NCI-H1930 (cell line): ENCODE measurements at places on chromosomes 7 and 10.

- no peak for DNase-seq
Observed at GRCh38 chr7:91348711-91349110, 84.5 kb downstream of the FZD1 start.

DNA sequence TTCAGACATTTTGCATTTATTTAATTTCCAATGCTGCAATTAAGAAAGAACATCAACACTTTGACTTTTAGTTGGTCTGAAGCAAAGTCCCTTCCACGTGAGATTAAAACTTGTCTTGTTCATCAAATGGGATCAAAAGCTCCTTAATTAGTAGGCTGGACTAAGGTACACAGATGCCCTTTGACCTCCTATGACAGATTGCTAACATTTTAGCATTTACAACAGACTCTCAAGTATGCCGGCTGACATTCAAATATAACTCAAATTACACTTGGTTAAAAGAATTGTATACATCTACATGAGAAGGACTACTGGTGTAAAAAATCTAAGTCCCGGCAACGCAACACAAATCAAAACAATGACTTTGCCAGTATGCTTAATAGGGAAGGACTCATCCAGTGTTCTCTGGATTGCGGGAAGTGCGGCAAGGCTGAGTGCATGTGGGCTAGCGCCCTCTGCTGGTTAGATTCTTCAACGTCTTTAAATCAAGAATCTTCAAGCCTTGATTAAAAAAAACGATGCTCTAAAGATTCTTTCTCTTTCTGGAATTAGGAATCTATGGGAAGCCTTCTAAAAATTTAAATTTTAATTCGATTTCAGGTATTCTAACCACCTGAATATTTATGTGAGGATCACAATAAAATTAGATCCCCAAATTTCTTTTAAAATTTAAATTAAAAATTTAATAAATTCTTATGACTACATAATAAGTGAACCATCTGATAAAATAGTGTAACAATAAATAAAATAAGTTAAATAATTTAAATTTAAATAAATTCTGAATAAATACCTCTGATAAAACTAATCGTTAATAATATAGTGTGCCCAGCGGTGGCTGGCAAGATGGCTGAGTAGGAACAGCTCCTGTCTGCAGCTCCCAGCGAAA lies 444.7 kb downstream of the DGKB start:
- DNase-seq: peak; percentile 28

GRCh38 chr10:44986670-44987069 lies 8.1 kb upstream of the DEPP1 start:
- no peak for DNase-seq

DNA sequence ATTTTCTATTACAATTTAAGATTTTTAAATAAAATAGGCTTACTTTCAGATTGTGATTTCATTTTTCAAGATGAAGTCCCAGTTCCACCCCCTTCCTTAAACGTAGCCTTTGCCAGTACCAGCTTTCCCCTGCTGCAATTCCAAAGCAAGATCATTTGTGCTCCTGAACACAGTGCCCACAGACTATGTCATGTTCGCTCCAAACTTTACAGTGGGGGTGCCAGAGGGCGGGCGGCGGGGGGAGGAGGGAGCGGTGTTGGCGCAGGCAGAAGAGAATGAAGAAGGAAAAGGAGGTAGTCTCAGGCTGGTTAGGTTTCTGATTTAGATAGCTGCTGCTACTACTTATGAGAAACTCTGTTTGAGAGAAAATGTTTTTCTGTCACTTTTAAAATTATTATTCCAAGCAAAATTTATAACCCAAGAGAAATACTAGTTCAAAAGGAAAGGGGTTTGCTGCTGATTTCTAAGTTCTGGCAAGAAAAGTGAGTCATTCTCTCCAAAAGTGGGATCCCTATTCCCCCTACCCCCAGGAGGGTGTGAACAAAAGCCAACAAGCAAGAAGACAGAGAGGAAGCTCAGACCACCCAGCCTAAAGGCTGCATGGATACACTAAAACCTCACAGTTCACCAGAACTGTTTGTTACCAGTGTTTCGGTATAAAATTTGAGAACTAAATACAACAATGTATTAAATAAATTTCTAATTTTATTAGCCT lies 109.6 kb downstream of the SRPK2 start:
- no peak for DNase-seq

DNA sequence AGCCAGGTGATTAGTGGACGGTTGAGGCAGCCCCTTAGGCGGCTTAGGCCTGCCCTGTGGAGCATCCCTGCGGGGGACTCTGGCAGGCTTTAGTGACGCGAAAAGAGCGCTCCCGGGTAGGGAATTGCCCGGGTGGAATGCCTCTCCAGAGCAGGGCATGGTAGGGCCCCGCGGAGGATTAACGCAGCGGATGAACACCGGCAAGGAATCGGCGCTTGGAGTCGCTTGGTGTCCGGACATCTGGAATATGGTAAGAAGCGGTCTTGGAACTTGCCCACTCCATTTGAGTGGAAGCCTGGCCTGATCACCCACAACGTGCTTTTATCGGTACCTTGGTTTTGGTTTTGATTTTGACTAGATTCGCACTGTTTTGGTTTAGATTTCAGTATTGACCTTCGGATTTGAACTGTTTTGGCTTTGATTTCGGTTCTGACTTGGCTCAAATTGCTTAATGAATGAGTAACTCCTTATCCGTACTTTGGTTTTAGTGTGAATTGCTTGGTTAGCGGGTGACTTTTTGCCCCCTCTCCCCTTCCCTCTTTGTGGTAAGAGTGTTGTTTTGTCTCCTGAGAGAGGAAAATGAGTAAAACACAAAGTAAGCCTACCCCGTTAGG lies 24.2 kb upstream of the CHST3 start:
- no peak for DNase-seq

- no peak for DNase-seq
Observed at GRCh38 chr10:124688889-124689670, 55.1 kb downstream of the FAM53B start.

- DNase-seq: no peak
Observed at GRCh38 chr7:105188201-105188600, 174.2 kb downstream of the KMT2E start.

DNA sequence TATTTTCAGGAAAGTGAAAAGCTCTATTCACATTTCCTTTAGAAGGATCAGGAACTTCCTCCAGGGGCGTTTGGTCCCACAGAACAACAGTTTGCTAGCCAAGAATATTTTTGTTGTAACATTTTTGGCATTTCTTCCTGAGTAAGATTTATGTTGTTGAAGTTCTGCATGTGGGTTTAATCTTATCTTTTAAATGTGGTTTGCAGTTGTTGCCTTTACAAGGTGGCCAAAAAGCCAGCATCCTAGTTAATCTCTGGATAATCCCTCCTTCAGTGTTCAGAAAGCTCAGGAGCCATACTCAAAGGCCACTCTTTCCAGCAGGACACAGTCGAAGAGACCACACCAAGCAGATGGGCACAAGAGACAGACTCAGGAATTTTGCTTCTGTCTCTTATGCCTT lies 30.0 kb downstream of the SLC26A4 start:
- no peak for DNase-seq

DNA sequence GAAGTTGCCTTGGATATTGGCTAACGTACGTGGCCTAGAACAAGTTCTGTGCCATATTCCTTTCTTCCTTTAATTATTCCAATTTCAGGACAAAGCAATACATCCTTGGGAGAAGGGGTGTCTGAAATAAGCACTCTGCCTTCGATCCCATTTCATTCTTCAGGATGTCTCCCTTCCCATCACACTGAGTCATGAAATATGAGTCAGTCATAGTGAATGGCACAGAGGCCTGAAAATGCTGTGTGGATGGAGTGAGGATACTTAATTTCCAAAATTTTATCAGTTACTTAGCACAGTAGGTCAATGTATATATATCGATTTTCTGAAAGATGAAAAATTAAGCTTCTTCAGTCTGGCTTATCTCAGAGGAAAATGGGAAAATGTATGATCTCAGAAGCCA lies 19.5 kb downstream of the EVX1 start:
- DNase-seq: no peak

DNA sequence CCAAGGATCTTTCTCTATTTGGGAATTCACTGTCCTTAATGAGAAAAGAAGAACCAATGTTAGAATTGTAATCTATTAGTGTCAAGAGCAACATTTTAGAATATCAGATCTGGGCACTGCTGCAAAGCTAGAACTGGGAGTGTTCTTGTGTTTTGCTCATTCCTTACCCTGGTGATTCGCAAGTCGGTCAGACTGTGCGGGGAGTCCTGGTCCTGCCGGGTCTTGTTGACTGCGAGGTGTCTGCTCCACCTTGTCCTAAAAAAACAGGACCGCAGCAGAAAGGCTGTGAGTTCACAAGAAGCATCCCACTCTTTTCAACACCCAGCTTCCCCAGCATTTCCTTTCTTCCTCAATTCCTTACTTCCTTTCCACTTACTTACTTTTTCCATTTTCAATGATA lies 79.0 kb downstream of the GRB10 start:
- no peak for DNase-seq

DNA sequence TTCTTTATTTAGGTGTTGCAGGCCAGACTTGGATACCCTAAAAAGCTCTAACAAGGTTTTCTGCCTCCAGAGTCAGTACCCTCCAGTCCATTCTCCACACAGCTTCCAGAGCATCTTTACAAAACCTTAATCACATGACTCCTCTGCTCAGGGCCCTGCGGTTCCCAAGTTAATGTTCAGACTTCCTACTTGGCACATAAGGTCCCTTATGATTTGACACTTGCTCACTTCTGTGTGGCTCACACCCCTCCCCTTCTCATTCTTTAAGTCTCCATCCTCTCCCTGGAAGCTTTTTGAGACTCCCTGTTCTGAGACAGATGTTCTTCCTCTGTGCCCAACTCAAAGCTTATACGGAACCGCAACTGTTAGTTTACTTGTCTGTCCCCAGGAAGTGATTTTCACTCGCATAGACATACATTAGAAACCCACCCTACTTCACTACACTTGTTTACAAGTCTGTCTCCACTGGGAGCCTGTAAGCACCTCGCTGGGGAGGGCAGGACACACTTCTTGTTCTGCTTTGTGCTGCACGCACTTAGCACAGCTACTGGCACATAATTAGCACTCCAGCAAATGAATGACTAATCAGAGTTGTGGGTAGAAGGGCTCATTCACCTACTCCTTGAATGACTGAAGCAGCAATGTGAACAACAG lies 154.3 kb upstream of the LAMB4 start:
- no peak for DNase-seq

- DNase-seq: no peak
Observed at GRCh38 chr10:119222537-119222936, 15.2 kb downstream of the GRK5 start.

DNA sequence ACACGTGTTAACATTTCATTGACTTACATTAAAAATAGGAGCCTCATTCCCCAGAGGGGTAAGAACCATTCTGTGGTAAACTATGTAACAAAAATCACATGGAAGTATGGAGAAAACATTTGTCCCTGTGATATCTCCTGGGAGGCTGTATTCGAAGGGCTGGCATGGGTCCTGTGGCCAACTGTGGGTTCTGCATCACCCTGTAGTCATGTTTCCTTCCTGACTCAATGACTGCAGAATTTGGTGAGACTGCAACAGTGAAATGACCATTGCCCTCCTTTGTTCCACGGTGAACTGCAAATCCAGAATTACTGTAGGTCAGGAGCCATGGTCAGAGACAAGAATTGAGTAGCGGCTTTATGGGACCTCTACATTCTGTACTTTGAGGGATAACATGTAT lies 3.6 kb upstream of the ZEB1 start:
- DNase-seq: no peak

GRCh38 chr7:83613232-83613631 lies 35.7 kb downstream of the SEMA3E start:
- DNase-seq: no peak

- no peak for DNase-seq
Observed at GRCh38 chr7:89145801-89146200, 350.3 kb upstream of the TEX47 start.

DNA sequence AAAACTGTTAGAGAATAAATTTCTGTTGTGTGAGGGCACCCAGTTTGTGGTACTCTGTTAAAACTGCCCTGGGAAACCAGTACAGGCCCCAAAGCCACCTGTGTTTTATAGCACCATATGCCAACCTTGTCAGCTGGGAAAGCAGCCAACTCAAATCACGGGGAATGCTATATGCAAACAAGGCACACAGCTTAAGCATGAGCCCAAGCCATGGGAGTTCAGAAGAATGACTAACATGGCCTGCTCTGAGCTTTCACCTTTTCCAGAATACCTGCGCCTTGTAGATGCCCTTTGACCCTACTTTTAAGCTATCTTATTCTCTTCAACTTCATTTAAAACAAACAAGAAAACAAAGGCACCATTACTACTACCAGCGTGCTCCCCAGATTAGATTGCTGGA lies 5.5 kb upstream of the SLC25A13 start:
- no peak for DNase-seq

DNA sequence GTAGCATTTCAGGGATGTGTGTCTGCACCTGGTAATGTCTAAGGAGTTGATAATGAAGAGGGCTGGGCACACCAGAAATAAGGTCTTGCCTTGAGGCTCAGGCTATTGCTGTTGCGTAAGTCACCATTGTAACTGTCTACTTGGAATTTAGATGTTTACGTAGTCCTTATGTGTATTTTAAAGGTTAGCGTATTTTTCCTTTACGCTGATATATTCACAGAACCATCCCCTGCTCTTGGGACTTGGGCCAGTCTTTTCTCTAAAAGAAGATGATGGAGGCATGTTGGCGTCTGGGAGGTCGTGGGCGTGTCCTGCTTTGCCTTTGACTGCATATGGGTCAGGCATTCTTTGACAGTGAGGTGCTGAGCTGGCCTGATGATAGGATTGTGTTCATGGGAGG lies 14.7 kb downstream of the WDR37 start:
- no peak for DNase-seq

- no peak for DNase-seq
Observed at GRCh38 chr10:131806646-131807317, 94.0 kb upstream of the PPP2R2D start.

DNA sequence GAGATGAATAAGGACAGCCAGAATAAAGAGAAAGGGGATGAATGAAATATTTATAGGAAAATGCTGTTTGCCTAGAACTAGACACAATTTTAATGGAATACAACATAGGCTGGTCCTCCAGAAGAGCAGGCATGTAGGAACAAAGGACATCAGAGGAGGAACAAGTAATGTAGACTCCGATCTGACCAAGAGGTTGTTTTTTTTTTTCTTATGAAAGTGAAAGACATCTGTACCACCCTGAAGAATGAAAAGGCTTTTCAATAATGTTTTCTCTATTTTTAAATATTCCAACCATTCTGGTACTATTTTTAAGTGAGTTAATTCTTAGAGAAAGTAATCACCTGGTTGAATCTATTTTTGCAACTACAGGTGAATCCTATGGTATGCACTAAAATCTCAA lies 136.9 kb upstream of the PTN start:
- DNase-seq: no peak

GRCh38 chr10:52463826-52464225 lies 149.7 kb downstream of the DKK1 start:
- DNase-seq: no peak
